Thoracic aorta (tissue), 2 donors: ENCODE measurements at places on chromosomes 7 and 10.

DNA sequence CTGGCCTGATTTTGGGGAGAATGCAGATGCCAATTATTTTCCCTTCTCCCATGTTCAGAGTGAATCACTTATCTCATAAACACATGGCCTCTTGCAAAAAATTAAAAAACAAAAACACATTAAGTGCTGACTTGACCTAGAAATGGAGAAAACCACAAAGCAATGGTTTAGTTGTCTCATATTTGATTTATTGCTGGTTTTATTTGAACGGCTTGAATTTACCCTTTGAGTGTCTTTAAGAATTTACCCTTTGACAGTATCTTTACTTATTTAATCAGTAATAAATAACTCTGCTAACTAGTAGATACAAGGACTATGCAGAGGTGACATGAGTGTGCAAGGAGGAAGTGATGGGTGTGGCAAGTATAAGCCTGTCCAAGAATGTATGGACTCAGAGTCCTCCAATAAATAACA is 68.1 kb upstream of the GSDME start:
- no peaks in the 10 kb centered on the region for H3K36me3 ChIP-seq
- no peak overlapping the region for H3K27ac ChIP-seq
- no peak for DNase-seq

GRCh38 chr10:59708816-59709394 is 745 bp downstream of the SLC16A9 start:
- no peaks in the 10 kb centered on the region for H3K27me3 ChIP-seq
- no peaks in the 10 kb centered on the region for H3K36me3 ChIP-seq
- no peak for DNase-seq

DNA sequence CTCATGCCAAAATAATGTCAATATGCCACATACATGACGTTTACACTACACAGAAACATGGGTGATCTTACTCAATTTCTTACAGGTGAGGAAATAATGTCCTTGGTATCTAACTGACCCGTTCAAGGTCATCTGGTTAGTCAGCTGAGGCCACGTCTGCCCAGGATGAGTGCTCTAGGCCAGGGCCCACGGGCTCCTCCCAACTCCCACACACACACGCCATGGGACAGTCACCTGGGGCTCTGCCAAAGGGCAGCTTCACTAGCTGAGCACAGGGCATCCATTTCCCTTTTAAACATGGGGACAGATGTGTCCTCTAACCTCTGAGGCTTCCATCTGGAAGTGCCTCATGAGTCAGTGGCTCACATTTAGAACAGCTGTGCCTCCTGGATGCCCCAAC is 123.9 kb downstream of the TNS3 start:
- H3K27ac ChIP-seq = peak overlapping the region; percentile 20
- no peaks in the 10 kb centered on the region for H3K36me3 ChIP-seq
- peaks cover 29% of the 10 kb centered on the region for H3K4me1 ChIP-seq
- no peaks in the 10 kb centered on the region for H3K27me3 ChIP-seq

GRCh38 chr7:77830649-77831355 is 32.2 kb downstream of the PHTF2 start:
- no peak overlapping the region for H3K27ac ChIP-seq
- H3K4me1 ChIP-seq = peaks cover 20% of the 10 kb centered on the region
- no peak for DNase-seq
- H3K36me3 ChIP-seq = no peaks in the 10 kb centered on the region
- no peak overlapping the region for H3K4me3 ChIP-seq

GRCh38 chr7:37510043-37510634 is 61.5 kb upstream of the ELMO1 start:
- no peak overlapping the region for H3K4me3 ChIP-seq
- H3K36me3 ChIP-seq = no peaks in the 10 kb centered on the region
- H3K4me1 ChIP-seq = no peaks in the 10 kb centered on the region
- no peaks in the 10 kb centered on the region for H3K27me3 ChIP-seq

GRCh38 chr10:10901906-10902305 is 115.8 kb upstream of the CELF2 start:
- H3K27ac ChIP-seq = no peak overlapping the region
- no peaks in the 10 kb centered on the region for H3K27me3 ChIP-seq
- H3K4me1 ChIP-seq = no peaks in the 10 kb centered on the region
- H3K36me3 ChIP-seq = no peaks in the 10 kb centered on the region

DNA sequence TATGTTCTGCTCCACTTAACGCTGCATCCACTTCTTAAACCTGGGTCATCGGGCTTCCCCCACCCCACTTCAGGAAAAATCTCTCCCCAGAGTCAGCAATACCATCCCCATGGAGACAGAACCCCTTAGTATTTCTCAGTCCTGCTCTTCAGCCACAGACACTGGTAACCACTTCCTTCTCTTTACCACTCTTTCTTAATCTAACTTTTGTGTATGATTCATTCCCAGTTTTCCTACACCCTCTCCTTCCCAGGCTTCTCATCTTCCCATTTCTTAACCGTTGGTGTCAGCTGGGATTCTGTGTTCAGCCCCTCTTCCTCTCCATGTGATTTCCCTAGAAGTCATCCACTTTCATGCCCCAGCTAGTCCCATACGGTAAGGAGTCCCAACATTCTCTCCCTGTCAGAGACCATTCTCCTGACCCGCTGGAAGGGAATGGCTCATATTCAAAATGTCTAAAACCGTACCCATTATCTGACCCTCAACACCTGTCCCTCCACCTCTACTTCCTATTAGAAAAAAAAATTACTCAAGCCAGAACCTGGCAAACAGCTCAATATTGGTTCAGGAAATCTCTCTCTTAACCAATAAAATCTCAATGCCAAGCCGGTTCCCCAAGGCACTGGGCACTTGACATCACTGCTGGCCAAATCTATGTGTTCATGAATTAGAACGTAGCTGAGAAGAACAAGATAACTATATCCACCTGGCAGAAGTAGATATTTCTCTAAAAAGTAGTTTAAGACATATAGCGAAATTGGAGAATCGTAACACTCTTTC is 89.4 kb downstream of the DGKI start:
- no peaks in the 10 kb centered on the region for H3K27me3 ChIP-seq
- H3K4me1 ChIP-seq = peaks cover 16% of the 10 kb centered on the region
- no peak for DNase-seq
- H3K36me3 ChIP-seq = no peaks in the 10 kb centered on the region
- no peak overlapping the region for H3K4me3 ChIP-seq

- H3K27ac ChIP-seq = no peak overlapping the region
- no peaks in the 10 kb centered on the region for H3K36me3 ChIP-seq
- H3K4me3 ChIP-seq = no peak overlapping the region
- no peaks in the 10 kb centered on the region for H3K27me3 ChIP-seq
- no peaks in the 10 kb centered on the region for H3K4me1 ChIP-seq
Observed at GRCh38 chr7:83486536-83486935, 162.4 kb downstream of the SEMA3E start.

DNA sequence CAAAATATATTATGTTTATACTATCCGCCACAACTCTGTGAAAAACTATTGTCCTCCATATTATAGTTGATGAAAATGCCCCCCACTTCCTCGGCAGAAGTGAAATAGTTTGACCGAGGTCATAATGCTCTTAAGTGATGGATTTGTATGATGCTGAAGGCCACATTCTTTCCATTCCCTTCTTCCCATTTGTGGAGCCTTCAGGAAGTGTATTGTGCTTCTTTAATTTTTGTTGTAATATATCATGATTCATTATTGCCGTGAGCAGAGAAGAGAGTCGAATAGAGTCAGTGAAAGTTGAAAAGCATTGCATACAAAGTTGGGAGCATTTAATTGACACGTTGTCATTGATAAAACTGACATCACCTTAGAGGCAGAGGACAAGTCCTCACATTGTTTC is 460.3 kb downstream of the SUGCT start:
- no peak for DNase-seq
- H3K4me3 ChIP-seq = no peak overlapping the region

GRCh38 chr10:72072046-72072445 is 16.3 kb downstream of the SPOCK2 start:
- no peaks in the 10 kb centered on the region for H3K27me3 ChIP-seq
- DNase-seq = no peak
- no peak overlapping the region for H3K4me3 ChIP-seq
- no peaks in the 10 kb centered on the region for H3K36me3 ChIP-seq
- H3K4me1 ChIP-seq = no peaks in the 10 kb centered on the region

DNA sequence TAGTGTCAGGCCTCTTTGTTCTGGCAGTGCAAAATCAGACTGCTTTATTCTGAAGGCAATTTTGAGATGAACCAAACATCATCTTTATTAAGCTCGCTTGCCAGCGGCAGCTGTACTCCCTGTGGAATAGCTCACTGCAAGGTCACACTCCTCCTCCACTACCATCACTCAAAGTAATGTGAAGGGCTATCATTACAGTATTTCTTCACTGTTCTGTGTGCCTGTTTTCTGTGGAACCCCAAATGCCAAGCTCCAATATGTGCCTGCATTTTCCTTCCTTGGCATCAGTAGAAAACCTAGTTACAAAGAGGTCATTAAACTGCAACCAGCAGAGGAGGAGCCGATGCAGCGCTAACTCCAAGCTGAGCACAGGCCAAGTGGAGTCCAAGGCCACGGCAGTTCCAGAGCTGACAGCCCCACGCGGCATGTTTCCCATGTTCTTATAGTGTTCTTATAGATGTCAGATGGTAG is 21.4 kb downstream of the BCCIP start:
- H3K27ac ChIP-seq = no peak overlapping the region
- no peak overlapping the region for H3K4me3 ChIP-seq
- DNase-seq = no peak
- H3K27me3 ChIP-seq = no peaks in the 10 kb centered on the region
- H3K36me3 ChIP-seq = peaks cover 23% of the 10 kb centered on the region

DNA sequence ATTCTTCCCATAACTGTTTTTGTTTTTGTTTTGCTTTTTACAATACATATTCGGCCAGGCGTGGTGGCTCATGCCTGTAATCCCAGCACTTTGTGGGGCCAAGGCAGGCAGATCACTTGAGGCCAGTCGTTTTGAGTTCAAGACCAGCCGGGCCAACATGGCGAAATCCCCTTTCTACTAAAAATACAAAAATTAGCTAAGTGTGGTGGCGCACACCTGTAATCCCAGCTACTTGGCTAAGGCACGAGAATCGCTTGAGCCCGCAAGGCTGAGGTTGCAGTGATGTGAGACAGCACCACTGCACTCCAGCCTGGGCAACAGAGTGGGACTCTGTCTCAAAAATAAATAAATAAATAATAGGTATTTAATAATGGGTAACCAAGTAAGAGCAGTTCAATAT is 2.3 kb downstream of the TM9SF3 start:
- DNase-seq = no peak
- H3K27me3 ChIP-seq = no peaks in the 10 kb centered on the region
- peaks cover 70% of the 10 kb centered on the region for H3K4me1 ChIP-seq

DNA sequence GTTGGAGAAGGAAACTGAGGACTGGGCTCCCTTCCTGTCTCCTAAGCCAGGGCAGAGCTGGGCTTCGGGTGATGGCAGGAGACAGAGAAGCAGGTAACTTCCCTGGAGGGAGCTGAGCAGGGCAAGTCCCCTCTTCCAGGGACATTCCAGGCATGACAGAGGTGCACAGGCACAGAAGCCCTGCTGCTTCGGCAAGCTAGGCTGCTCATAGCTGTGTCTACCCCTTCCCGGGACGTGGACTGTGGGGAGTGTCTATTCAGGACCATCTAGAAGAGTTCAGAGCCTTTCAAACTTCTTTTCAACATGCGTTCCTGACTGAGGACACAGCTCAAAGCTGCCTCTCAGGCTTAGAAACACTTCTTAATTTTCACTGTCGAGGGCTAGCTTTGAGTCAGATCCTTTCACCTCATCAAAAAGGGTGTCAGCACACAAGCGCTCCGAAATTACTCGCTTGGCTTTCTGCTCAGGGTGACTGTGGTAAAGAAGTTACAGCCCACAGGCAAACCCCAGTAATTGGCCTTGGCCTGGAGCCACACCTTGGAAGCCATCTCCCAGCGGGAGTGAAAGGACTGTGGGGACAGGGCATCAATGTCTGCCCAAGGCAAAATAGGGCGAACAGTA is 63.7 kb upstream of the STEAP1B start:
- H3K4me1 ChIP-seq = peaks cover 40% of the 10 kb centered on the region
- H3K27me3 ChIP-seq = no peaks in the 10 kb centered on the region
- H3K4me3 ChIP-seq = peak overlapping the region; percentile 0
- no peak for DNase-seq
- H3K27ac ChIP-seq = no peak overlapping the region
- H3K36me3 ChIP-seq = no peaks in the 10 kb centered on the region

DNA sequence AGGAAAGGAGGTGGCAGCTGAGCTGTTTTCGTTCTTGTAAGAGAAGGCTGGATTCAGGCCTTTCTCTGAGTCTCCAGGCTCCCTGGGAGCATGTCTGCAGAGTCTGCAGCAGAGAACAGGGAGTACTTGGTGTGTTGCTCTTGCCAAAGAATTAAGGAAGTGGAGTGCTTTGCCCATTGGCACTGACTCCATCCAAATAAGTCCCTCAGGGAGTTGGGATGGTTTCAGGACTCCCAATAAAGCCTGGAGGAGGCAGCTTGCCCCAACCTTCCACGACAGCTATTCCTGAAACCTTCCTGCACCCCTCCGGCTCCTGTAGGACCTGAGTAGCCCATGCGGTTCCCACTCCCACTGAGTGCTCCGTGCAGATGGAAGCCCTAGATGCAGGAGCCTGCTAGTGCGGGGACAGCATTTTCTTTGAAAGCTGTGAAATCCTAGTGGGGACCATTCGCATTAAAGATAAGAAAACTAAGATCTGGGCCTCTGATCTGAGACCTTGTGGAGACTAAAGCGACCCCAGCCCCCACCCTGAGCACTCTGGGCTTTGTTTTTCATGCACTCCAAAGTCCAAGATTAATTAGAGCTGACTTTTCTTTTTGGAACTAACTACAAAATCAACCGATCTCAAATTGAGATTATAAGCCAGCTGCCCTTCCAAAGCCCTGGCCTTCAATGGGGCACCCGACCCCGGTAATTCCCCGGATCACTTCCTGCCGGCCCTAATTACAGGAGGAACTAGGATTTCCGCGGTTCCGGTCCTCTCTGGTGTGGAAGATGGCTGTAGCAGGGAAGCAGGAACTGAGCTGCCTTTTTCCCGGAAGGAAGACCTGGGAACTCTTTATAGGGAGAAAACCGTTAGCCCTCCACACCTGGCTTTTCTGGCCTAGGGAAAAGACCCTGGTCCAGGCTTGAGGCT is 110.2 kb downstream of the COL13A1 start:
- H3K27me3 ChIP-seq = no peaks in the 10 kb centered on the region
- H3K4me1 ChIP-seq = peaks cover 26% of the 10 kb centered on the region
- peak; percentile 42 for DNase-seq

DNA sequence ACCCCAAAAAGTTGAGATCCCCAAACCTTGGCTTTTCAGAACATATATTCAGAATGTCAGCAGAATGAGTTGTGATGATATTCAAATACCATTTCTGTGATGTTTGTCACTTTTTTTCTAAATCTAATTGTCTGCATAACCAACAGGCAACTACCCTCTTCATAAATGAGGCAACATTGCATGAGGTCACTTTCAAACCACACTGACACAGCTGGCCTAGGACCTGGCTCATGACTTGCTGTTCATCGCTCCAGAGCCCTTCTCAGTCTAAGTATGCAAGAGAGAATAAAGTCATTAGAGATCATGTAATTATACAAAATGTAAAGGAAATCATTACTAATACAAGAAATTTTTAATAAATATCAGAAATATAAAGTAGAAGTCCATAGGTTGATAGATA is 681.9 kb downstream of the GRM8 start:
- H3K4me1 ChIP-seq = no peaks in the 10 kb centered on the region
- no peak overlapping the region for H3K4me3 ChIP-seq
- H3K36me3 ChIP-seq = no peaks in the 10 kb centered on the region
- H3K27ac ChIP-seq = no peak overlapping the region
- no peaks in the 10 kb centered on the region for H3K27me3 ChIP-seq
